ENCODE measurements at places on chromosomes 7 and 10.

DNA sequence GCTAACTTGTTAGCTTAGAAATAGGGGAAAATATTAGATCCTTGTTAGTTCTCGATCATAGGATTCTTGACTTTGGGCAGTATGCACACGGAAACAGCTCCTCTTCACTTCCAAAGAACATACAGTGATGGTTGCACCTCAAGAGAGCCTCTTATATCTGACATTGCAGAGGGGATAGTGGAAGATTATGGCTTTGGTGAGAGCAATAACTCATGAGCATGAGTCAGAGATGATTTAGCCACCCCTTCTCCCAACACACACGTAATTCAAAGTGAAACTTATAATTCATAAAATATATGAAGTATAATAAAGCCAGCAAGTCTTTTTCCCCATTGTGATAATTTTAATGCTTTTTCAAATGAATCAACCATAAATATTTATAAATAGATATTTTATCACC, 683.7 kb downstream of the POM121L12 start:
- no peak for DNase-seq

DNA sequence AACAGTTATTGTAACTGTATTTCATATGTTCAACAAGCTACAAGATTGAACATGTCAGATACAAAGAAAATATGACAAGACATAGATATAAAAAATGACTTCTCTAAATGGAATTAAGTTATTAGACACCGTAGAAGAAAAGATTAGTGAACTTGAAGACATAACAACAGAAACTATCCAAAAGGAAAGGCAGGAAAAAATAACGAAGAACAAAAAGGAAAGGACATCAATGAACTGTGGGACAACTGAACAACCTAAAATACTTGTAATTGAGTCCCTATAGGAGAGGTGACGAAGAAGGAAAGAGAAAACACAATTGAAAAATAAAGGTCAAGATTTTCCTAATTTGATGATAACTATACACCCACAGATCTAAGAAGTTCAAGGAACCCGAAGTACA, 32.3 kb downstream of the UPF2 start:
- no peak for DNase-seq

DNA sequence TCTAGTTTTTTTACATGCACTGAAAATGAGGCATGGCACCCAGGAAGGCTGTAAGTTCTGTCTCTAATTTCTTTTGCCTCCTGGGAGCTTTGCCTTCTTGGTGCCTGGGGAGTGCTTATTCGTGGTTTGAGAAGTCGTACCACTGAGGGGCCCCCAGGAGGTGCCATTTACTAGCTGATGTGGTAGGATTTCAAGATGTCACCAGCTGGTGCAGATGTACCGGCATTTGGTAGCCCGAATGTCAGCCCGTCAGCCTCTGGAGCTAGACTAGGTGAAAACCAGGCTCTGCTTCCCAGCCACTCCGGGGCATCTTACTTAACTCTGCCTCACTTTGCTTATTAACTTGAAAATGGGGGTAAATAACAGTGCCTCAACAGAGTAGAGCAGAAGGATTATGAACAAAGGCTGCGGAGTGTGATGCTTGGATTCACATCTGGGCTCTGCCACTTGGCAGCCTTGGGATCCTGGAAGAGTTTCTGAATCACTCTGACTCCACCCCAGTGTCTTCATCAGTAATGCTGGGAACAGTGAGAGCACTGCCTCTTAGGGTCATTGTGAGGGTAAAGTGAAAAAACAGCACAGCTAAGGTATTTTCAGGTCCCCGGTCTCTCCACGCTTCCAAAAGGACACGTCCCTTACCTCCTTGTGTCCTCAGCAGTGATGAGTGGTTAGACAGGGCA, 31.4 kb upstream of the BTBD16 start:
- no peak for DNase-seq

GRCh38 chr7:141585592-141586510, 34.6 kb downstream of the AGK start:
- no peak for DNase-seq

- no peak for DNase-seq
These were observed 220.8 kb downstream of the POU6F2 start for GRCh38 chr7:39198556-39198955.

DNA sequence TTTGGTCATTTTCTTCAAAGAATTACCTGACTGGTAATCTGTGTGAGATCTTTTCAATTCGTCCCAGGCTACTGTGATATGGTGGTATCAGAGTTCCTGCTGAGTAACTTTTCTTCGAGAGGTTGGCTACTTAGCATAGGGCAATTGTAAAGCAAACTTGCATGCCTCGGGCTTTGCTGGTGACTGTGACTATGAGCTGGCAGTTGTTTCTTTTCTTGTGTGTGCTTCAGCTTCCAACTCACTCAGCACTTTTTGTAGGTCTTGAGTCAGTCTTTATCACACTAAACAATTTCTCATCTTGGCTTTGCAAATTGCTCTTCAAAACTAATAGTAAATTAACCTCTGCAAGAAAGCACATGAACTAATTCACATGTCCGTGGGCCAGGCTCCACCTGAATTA, 44.3 kb downstream of the PRR15 start:
- no peak for DNase-seq

GRCh38 chr10:13915710-13916109, 328.9 kb downstream of the PRPF18 start:
- DNase-seq = no peak

GRCh38 chr7:155298288-155298833, 683 bp downstream of the INSIG1 start:
- DNase-seq = no peak

DNA sequence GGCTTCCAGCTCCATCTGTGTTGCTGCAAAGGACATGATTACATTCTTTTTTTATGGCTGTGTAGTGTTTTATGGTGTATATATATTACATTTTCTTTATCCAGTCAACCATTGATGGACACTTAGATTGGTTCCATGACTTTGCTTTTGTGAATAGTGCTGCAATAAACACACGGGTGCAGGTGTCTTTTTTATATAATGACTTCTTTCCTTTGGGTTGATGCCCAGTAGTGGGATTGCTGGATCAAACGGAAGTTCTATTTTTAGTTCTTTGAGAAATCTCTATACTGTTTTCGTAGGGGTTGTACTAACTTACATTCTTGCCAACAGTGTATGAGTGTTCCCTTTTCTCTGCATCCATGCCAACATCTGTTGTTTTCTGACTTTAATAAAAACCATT, 189.7 kb downstream of the ACTR3B start:
- DNase-seq = no peak

- DNase-seq = no peak
These were observed 16.4 kb downstream of the ITGA8 start for GRCh38 chr10:15703151-15703880.
